ENCODE measurements at places on chromosomes 16 and 17.

DNA sequence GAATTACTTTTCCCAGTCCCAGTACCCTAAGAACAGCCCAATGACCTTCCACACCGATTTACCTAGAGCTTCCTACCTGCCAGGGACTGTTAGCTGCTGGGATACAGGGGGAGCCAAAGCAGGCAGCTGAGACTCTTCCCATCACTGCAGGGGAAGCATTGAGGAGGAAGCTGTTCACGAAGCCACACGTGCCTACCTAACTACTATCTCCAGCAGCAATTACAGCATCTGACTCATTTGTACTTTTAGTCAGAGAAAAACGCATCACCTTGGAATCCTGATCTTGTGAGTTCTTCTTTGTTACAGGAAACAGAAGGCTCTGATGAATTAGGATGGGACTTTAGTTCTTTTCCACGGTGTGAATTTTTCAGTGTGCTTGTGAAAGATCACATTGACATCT lies 113.7 kb upstream of the DHX40 start:
- no peak for DNase-seq

DNA sequence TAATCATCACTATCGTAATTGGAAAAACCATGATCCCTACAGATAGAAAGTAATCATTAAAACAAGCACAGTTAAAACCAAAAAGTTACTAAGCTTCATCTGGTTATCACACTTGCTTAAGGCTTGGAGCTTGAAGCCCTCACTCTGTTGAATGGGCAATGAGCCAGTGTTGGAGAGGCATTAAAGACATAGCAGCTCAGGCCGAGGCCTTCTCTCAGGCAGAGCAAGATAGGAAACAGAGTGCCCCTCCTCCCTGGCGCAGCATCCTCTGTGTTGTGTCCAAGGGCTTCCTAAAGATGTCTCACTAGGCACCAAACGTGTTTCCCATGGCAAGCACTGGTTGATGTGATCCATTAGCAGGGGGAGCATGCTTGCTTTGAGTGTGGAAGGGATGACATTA lies 34.9 kb upstream of the LGALS9 start:
- no peak for DNase-seq

DNA sequence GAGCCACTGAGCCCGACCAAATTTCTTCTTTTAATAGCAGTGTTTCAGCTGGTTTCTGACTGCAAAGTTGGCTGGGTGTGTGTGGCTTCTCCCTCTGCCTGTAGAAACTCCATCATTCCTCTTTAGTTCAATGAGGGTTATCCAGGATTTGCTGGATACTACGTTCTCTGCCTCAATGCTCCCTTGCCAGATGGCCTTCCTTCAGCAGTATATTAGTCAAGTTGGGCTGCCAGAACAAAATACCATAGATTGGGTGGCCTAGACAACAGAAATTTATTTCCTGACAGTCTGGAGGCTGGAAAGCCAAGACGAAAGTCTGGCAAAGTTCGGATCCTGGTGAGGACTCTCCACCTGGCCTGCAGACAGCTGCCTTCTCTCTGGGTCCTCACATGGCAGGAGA lies 103.7 kb downstream of the NOG start:
- no peak for DNase-seq

DNA sequence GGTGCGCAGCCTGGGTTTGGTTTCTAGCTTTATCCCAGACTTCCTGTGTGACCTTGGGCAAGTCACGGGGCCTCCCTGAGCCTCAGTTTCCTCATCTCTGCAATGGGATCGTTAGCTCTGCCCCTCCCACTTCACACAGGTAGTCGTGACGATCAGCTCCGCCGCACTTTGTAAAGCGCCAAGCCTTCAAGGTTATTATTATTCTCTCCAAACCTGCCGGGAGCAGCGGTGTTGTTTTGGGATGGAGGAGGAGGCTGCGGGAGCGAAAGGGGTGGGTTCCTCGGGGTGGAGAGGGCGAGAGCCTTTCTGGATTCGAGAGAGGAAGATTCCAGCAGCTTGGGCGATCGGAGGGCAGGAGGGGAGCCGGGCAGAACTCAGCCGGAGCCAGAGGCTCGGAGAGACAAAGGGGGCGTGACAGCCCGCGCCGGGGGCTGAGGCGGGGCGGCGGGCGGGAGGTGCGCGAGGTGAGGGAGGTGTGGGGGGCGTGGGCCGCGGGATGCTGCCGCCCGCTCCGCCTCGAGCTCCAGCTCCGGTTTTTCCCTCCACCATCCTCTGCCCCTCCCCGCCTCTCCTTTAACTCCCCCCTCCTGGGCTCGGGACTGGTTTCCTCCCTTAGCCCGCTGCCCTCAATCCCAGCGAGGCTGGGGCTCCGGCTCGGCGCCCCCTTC lies at the start of gene EFNB3:
Gene EFNB3, plus strand, starts transcription at position 602 of the 668 bp plus-strand sequence. CDS start 397 bp downstream, outside the sequence.
- DNase-seq = peak; percentile 70

DNA sequence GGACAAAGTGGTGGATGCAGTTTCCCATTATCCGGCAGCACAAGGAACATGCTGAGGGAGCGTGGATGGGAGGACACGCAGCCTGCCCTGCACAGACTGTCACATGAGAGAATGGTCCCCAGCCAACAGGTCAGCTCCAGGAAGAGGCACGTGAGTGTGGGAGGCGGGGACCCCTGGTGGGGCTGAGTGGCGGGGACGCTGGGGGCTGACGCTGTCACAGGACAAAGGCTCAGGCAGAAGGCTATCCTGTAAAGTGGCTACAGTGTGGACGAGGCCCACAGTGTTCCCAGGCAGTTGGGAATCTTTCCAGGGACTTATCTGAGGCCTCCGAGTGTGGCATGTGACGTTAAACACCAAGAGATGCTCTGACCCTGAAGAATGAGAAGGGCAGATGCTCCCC lies 30.4 kb downstream of the MBTPS1 start:
- no peak for DNase-seq

- no peak for DNase-seq
Observed at GRCh38 chr17:68437979-68438822, 19.1 kb downstream of the WIPI1 start.

DNA sequence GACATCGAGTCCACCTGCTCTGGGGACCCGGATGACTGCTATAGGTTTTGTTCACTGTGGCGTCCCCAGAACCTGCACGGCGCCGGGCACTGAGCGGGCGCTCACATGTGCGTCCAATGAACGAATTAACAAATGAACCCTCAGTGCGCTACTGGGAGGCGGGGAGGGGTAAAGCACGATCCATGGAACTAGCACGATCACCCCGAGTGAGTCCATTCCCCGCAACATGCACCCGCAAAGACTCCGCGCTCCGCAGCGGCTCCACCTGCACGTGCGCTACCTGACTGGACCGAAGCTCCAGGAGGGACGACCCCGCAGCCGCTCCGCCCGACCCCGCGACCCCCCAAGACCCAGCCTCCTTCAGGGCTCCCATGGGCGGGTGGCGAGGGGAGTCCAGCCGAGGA lies 491 bp downstream of the TRAP1 start:
- peak; percentile 6 for DNase-seq

GRCh38 chr17:17833658-17834357 lies 3.0 kb downstream of the SREBF1 start:
- no peak for DNase-seq

GRCh38 chr16:56050916-56051315 lies 140.4 kb upstream of the GNAO1 start:
- no peak for DNase-seq

DNA sequence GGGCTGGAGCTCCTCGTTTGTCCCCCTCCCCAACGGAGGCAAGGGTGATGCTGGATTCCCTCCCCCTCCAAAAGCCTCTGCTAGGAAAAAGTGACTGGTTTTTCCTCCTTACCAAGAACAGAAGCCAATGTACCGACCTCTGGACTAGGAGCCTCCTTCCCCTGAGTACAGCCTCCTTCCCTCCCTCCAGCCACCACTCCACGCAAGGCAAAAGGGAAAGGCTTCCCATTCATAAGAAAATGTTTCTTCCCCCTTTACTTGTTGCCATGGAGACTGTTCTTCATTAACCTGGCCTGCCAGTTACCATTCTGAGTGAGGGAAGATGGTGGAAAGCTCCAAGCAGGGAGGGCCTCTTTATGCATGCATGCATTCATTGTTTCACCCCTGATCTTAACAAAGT lies 4.3 kb upstream of the PIMREG start:
- peak; percentile 60 for DNase-seq

DNA sequence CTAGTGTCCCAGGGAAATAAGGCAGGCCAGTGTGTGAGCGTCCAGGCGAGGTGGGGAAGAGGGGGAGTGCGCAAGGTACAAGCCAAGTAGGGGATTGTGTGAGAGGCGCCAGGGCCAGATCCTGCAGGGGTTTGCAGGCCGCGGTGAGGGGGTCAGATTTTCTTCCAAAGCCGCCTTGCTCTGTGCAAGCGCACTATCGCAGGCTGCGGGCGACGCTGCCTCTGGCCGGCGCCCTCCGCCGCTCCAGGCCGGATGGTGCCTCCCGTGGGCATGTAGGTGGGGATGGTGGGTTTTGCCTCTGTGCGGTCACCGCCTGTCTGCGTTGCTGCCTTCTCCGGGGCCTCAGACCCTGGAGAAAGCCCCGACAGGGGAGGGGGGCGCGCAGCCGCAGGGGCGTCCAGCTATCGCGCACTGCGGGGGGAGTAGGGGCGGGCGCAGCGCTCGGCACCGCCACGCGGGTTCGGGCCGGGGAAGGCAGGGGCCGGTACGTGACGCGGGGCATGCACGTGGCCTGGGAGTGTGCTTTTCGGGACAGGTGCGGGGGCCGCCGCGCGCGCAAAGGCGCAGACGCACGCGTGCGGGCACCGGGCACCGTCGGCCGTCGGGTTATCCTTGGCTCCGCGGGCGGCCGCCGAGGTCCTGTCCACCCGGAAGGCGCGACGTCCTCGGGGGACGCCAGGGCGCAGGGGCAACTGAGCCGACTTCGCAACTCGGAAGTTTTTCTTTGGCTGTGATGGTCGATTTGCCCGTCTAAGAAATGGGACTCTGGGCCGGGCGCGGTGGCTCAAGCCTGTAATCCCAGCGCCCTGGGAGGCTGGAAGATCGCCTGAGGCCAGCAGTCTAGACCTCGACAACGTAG lies 1.1 kb upstream of the HAPSTR1 start:
- DNase-seq = peak; percentile 22

DNA sequence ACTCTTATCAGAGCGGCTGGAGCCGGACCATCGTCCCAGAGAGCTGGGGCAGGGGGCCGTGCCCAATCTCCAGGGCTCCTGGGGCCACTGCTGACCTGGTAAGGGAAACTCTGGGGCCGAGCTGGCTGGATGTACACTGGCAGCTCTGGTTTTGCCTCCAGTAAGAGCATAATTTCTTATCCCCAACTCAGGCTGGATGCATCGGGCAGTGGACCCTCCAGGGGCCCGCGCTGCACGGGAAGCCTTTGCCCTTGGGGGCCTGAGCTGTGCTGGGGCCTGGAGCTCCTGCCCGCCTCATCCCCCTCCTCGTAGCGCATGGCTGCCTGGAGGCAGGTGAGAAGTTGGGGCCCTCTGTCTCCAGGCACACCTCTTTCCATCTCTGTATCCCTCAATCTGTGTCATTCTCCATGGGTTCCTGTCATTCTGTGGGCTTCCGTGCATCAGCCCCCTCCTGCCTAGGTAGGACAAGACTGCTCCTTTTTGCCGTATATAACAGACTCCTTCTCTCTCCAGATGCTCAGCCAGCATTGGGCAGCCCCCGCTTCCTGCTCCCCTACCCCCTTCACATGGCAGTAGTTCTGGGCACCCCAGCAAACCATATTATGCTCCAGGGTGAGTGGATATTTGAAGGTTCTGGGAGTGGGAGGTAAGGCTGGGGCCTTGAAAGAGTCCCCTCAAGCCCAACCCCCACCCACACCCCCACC lies 9.4 kb upstream of the TMEM88 start:
- no peak for DNase-seq

- DNase-seq = no peak
Observed at GRCh38 chr17:83083368-83084201, 4.2 kb downstream of the METRNL start.

DNA sequence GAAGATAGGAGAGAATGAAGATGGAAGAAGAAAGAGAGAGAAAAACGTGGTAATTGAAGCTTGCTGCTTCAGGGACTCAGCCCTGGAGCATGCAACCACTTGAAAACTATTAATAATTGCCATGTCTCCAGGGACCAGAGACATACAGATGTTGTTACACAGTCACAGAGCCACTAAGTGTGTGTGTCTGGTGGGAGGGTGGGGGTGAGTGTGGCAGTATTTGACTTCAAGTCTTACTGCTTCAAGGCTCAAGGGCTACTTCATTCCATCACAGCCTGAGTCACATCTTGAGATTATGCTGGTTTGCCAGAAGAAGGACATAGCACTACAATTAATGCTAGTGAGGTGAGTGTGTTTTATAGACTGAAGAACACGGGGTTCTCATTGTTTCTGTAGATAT lies 202.2 kb downstream of the CDH8 start:
- no peak for DNase-seq

GRCh38 chr16:69348222-69348621 lies 3.4 kb downstream of the TMED6 start:
- DNase-seq = no peak

- no peak for DNase-seq
Observed at GRCh38 chr17:83071966-83072562, 7.3 kb upstream of the METRNL start.

DNA sequence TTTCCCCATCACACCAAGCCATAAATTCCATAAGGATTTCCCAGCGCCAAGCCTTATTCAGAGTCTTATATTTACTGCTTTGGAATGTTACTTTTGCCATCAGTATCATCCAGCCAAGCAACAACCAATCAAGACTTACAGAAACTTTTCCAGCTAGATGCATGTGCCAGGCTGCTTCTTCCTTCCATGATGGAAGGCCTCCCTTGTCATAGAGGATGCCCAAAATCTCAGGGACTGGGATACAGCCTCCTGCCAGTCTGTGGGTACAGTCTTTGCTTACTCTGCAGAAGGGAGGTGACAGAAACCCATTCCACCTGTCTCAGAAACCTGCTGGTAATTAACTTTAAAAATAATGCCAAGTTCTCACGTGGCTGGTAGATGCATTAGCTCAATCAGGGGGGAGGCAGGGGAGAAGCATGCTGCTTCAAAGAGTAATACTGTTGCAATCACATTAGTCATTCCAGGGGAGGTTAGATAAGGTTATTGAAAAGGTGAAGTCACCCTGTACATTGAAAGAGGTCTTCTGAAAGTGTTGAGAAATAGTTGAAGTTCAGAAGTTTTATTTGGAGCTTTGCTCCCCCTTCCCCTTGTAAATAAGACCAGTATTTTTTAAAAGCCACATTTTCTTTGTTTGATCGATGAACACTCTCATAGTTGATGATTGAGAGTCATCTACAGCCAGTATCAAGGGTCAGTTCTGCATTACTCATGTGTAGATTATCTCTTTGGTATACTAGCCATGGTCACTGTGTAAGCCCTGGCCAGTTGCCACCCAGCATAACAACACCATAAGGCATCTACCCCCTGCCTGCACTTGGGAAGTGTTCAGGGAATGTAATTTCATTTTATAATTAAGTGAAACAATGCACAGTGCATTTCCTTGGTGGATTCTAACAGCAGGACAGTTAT lies 22.2 kb downstream of the HLF start:
- DNase-seq = no peak

- no peak for DNase-seq
Observed at GRCh38 chr17:13631529-13631928, 29.8 kb upstream of the HS3ST3A1 start.

All from left kidney (tissue), 8 donors.